Activated naive CD4-positive, alpha-beta T cell treated with anti-CD3 and anti-CD28 coated beads, Interleukin-2, amount 10 ng/mL, durations not matched to agents 7 days and 5 days (primary cell): ENCODE measurements at places on chromosomes 11 and 22.

DNA sequence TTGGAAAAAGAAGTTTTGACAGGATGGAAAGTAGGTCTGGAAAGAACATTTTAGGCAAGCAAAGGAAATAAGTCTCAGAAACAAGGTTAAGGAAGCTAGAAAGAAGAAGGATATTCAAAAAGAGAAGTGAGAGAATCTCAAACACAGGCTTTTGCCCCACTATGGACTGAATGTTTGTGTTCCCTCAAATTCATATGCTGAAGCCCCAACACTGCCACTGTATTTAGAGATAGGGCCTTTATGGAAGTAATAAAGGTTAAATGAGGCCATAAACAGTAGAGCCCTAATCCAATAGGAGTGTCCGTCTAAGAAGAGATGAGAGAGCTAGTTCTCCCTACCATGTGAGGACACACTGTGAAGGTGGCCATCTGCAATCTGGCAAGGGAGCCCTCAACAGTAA is 20.6 kb upstream of the RPS13 start:
- H3K4me3 ChIP-seq, result no peak overlapping the region
- peaks cover 7% of the 10 kb centered on the region for H3K36me3 ChIP-seq
- H3K27me3 ChIP-seq, result no peaks in the 10 kb centered on the region
- DNase-seq, result no peak
- H3K27ac ChIP-seq, result no peak overlapping the region

- no peak overlapping the region for H3K4me3 ChIP-seq
- H3K36me3 ChIP-seq, result no peaks in the 10 kb centered on the region
- no peaks in the 10 kb centered on the region for H3K4me1 ChIP-seq
- H3K27me3 ChIP-seq, result no peaks in the 10 kb centered on the region
- no peak for DNase-seq
Measured at GRCh38 chr11:95968585-95968984, 44.7 kb upstream of the MTMR2 start.

- H3K36me3 ChIP-seq, result peaks cover 41% of the 10 kb centered on the region
- peaks cover 47% of the 10 kb centered on the region for H3K4me1 ChIP-seq
- H3K27me3 ChIP-seq, result peaks cover 23% of the 10 kb centered on the region
- H3K4me3 ChIP-seq, result peak overlapping the region; percentile 92
Measured at GRCh38 chr11:75398906-75399305, 412 bp upstream of the RPS3 start.

DNA sequence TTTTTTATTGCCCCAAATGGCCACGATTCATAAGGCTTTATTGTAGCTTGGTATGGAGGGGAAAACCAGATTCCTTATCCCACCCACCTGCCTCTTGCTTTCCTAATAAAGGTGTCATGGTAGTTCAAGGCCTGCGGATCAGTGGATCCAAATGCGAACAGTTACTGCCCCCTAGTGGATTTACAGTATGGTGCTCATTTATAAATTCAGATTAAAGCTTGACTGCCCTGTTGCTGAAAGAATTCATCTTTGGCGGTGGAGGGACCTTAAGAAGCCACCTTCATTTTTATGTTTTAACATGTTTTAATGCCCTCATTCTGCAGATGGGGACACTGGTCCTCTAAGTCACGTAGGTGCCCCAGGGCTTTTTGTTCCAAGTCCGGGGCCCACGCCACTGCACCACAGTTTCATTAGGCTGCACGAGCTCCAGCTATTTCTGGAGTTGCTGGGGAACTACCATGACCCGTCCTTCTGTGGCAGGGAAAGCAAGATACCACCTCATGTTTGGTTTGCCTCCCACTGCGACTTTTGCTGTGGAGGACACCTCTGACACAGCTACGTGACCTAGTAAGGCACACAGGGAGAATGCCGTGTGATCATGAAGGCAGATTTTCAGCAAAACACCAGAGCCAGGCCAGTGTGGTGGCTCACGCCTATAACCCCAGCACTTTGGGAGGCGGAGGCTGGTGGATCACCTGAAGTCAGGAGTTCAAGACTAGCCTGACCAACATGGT is 15.6 kb upstream of the INCENP start:
- H3K36me3 ChIP-seq, result no peaks in the 10 kb centered on the region
- H3K27ac ChIP-seq, result no peak overlapping the region
- H3K4me3 ChIP-seq, result no peak overlapping the region

DNA sequence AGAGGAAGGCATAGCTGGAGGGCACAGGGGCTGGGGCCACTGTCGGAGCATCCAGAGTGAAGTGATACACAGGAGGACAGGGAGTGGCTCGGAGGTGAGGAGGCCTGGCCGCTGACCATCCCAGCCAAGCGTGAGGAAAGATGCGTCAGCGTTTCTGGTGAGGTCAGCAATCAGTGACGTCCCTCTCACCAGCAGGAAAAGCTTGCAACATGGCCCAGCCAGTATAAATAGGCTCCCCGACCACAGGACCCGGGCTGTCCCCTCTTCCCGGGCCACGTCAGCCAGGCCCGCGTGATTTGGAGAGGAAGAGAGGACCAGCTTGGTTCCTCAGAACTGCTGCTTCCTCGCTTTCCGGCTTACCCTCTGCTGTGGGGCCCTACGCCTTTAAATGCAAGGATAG is 4.2 kb upstream of the OSM start:
- peaks cover 65% of the 10 kb centered on the region for H3K4me1 ChIP-seq
- peaks cover 62% of the 10 kb centered on the region for H3K36me3 ChIP-seq
- DNase-seq, result no peak
- no peaks in the 10 kb centered on the region for H3K27me3 ChIP-seq
- H3K4me3 ChIP-seq, result no peak overlapping the region
- H3K27ac ChIP-seq, result no peak overlapping the region

GRCh38 chr11:70834984-70835560 is 417.3 kb downstream of the SHANK2 start:
- H3K4me3 ChIP-seq, result no peak overlapping the region
- no peaks in the 10 kb centered on the region for H3K36me3 ChIP-seq
- DNase-seq, result no peak
- no peaks in the 10 kb centered on the region for H3K4me1 ChIP-seq

GRCh38 chr11:76676636-76677457 is 6.3 kb upstream of the LRRC32 start:
- no peaks in the 10 kb centered on the region for H3K36me3 ChIP-seq
- no peak overlapping the region for H3K27ac ChIP-seq
- H3K4me3 ChIP-seq, result no peak overlapping the region
- peak; percentile 35 for DNase-seq
- peaks cover 41% of the 10 kb centered on the region for H3K4me1 ChIP-seq

- peaks cover 49% of the 10 kb centered on the region for H3K4me1 ChIP-seq
- H3K4me3 ChIP-seq, result peak overlapping the region; percentile 87
- H3K27me3 ChIP-seq, result peaks cover 10% of the 10 kb centered on the region
- DNase-seq, result peak; percentile 60
- peaks cover 12% of the 10 kb centered on the region for H3K36me3 ChIP-seq
- H3K27ac ChIP-seq, result peak overlapping the region; percentile 97
Measured at GRCh38 chr11:65417702-65418430, 4.7 kb upstream of the NEAT1 start.

DNA sequence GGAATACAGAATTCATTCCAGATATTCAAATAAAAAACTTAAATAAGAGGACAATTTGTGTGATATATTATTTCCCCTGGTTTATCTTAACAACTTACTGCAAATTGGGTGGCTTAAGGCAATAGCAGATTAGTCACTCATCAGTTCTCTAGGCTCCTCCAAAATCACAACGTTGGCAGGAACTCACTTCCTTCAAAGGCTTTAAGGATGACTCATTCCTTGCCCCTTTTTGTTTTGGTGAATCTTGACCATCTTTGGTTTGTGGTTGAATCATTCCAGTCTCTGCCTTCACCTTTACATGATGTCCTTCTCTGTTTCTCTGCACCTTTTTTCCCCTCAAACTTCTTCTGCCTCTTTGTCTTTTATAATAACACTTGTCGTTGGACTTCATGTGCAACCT is 3.4 kb downstream of the OR10AG1 start:
- no peak for DNase-seq
- H3K4me1 ChIP-seq, result no peaks in the 10 kb centered on the region
- H3K27me3 ChIP-seq, result no peaks in the 10 kb centered on the region
- no peaks in the 10 kb centered on the region for H3K36me3 ChIP-seq

DNA sequence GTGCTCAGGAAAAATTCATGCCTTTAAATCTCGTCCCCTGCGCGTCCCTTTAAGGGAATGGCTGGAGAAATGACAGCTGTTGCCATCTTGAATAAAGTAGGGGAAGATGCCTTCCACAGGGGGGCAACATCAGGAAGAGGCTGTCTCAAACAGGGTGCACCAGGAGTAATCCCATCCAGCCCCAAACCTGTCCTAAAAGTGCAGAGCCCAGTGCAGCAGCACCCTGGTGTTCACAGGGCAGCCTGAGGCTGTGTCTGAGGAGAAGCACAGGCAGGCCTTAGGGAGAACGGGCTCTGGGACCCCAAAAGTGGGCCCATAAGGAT is 10.8 kb upstream of the C11orf96 start:
- no peaks in the 10 kb centered on the region for H3K36me3 ChIP-seq
- peaks cover 6% of the 10 kb centered on the region for H3K4me1 ChIP-seq
- DNase-seq, result no peak

DNA sequence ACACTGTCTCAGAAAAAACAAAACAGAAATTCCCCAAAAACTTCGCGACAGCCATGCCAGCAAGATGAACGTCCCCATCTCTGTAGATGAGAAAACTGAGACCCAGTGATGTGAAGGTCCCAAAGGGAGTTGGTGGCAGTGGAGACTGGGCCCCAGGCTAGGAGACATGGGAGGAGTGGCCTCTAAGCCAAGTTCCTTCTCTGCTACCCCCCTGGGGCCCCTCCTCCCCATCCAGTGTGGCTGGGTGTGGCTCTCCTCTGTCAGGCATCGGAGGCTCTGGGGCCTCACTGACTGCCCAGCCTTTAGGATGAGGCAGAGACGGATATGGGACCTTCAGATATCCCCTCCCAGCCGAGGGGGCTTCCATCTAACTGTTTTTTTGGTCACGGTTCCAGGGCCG is 9.8 kb downstream of the RELT start:
- DNase-seq, result no peak
- peaks cover 2% of the 10 kb centered on the region for H3K36me3 ChIP-seq
- peak overlapping the region; percentile 82 for H3K27ac ChIP-seq
- H3K27me3 ChIP-seq, result no peaks in the 10 kb centered on the region
- peaks cover 66% of the 10 kb centered on the region for H3K4me1 ChIP-seq

DNA sequence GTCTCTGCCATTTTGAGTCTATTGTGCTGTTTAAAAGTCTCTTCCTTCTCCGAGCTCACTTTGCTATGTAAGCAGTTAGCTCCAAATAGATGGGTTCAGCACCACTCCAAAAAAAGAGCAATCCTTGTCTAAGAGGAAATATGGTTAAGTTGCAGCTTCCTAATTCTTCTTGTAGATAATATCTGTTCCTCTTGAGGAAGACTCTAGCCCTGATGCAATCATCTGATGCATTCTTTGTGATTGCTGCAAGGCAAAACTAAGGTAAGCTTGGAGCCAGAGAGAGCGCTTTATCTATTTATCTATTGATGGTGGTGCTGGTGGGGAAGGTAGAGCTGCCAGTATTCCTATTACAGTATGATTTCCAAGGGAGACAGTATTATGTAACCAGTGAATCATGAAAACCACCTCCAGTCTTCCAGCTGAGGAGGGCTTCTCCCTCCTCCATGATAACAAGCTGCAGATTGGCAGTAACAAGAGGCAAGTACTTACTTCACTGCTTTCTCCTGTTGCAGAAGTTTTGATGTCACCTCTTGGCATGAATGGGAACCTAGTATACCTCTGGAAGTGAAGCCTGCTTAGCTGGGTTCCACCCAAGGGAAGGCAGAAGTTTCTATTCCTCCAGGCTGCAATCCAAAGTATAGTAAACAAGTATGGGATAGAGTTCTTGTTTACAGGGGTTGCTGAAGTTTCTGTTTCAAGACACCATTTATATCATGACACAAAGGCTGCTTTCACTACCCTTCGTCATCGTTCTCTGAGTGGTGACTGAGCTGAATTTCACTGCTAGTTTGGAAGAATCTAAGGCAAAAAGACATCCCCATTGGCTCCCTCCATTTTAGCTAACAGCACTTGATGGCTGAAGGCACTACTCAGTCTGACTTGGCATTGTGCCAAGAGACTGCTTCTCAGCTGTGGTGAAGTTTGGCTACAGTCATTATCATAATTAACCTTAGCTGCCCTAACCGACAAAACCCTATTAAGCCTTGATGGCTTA is 49.7 kb downstream of the FDX1 start:
- H3K36me3 ChIP-seq, result no peaks in the 10 kb centered on the region
- no peak for DNase-seq
- peaks cover 11% of the 10 kb centered on the region for H3K27me3 ChIP-seq
- no peak overlapping the region for H3K27ac ChIP-seq
- H3K4me1 ChIP-seq, result no peaks in the 10 kb centered on the region

GRCh38 chr22:16958475-16958874 is 49.5 kb downstream of the GAB4 start:
- no peaks in the 10 kb centered on the region for H3K4me1 ChIP-seq
- peaks cover 3% of the 10 kb centered on the region for H3K27me3 ChIP-seq
- no peak overlapping the region for H3K27ac ChIP-seq
- no peak overlapping the region for H3K4me3 ChIP-seq
- H3K36me3 ChIP-seq, result no peaks in the 10 kb centered on the region

DNA sequence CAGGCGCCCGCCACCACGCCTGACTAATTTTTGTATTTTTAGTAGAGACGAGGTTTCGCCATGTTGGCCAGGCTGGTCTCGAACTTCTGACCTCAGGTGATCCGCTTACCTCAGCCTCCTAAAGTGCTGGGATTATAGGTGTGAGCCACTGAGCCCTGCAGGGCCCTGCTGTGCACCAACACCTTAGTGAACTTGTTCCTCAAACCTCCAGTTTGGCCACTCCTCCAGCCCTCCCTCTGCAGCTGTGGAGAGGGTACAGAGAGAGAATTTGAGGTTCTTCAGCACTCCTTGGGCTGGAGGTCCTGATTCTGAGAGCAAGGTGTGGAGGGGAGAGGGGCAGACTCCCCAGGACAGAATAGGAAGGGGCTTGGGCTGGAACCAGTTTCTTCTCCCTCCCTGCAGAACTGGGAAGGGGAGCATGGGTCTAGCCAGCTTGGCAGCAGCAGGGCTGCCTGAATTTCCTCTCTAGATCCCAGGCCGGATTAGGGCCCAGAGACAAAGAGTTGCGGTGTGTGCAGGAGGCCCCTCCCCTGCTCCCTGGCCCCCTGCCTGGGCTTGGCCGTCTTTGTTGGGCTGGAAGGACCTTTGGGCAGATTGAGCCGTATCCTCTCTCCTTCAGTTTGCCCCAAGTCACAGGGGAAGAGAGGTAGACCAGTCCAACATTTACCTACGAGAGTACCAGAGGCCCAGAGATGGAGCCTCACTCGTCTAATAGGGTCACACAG is 2.3 kb upstream of the PEX16 start:
- peaks cover 12% of the 10 kb centered on the region for H3K36me3 ChIP-seq
- H3K27ac ChIP-seq, result no peak overlapping the region
- peaks cover 44% of the 10 kb centered on the region for H3K27me3 ChIP-seq
- no peak for DNase-seq
- H3K4me3 ChIP-seq, result peak overlapping the region; percentile 86
